ENCODE measurements at places on chromosomes 6 and 20.

DNA sequence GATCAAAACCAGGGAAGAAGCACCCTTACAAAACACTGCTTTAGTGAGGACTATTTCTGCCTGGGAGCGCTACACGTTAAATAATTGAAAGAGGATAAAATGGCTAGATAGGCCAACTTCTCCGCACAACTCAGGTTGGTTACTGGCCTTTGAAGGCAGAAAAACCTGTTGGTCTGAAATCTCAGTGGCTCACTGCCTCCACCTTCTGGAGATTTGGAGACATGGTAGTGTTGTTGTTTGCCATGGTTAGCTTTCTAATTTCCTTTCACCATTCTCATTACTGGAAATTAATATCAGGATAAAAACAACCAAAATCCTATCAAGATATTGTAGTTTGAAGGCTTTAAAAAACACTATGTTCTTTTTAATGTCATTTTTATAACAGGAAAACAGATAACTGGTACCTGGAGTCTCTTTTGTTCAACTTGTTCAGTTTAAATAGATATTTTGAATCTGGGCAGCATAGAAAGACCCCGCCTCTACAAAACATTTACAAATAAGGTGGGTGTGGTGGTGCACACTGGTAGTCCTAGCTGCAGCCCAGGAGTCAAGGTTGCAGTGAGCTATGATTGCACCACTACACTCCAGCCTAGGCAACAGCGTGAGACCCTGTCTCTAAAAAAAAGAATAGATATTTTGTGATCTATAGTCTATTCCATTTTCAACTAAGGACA is 27.5 kb upstream of the BCLAF1 start:
- peak; percentile 38 for DNase-seq

DNA sequence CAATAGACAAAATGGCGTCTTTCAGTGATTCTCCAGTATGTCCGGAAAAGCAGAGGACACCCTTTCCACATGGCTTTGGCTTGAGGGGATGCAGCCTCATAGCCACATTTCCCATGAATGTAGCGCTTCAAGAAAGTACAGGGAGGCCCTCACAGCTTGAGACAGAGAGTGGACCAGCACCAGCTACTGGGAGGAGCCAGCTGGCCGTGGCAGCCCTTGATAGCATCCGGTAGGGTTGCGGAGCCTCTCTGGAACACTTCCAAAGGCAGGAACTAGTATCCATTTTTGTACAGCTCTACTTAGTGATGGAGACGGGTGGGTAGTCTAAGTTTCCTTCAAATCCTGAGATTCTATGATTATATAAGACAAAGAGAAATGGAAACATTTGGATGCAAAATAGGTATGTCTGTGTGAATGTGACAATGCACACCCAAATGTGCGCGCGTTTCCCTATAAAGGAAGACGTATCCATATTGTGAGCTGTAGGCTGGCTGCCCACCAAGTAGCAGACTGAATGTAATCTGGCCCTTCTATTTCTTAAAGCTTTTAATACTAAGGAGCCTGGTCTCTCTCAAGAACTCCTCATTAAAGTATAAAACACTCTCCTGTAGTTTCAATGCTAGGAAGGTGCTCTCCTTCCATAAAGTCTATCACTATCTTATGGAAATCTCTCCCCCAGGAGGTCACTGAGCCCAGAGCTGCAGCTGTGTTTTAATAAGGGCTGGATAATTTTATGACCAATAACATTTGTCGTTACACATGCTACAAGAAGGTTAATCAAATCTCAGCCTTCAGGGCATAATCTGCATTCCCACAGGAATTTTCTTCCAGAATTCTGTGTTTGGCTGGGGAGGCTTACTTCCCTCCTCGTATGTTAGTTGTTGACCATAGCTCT is 74.0 kb downstream of the SOBP start:
- DNase-seq, result no peak

GRCh38 chr6:36924778-36925374 is 29.7 kb upstream of the PI16 start:
- DNase-seq, result no peak

DNA sequence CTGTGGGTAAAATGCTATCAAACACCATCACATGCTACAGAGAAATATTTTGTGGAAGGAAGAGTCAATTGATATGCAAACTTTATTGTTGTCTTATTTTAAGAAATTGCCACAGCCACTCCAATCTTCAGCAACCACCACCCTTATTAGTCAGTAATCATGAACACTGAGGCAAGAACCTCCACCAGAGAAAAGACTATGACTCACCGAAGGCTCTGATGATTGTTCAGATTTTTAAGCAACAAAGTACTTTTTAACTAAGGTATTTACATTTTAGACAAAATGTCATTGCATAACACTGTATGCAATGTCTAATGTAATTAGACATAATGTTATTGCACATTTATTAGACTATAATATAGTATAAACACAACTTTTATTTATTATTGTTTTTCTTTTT is 26.2 kb upstream of the MMP24 start:
- no peak for DNase-seq

DNA sequence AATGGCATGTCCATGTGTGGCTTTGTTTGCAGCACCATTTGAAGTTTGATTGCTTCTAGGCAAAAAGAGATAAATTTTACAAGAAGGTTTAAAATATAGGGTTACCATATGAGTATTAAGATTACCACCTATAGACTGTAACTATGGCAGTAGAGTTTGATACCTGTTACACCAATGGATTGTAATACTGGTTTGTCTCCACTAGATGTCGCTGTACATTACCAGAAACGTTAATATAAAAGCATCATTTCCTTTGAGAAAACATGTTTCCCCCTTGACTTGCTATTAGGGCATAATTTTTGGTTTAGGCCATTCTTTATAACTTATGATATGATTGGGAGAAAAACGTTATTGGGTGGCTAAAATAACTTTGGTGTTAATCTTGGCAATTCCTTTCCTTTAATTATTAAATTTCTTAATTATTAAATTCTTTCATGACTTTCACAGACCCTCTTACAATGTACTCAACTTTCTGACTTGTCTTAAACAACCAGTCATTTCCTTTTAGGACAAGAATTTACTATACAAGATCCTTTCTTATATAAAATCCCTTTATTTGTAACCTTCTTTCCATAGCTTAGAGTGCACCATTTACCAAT is 42.8 kb downstream of the HLA-DPB1 start:
- DNase-seq, result no peak

DNA sequence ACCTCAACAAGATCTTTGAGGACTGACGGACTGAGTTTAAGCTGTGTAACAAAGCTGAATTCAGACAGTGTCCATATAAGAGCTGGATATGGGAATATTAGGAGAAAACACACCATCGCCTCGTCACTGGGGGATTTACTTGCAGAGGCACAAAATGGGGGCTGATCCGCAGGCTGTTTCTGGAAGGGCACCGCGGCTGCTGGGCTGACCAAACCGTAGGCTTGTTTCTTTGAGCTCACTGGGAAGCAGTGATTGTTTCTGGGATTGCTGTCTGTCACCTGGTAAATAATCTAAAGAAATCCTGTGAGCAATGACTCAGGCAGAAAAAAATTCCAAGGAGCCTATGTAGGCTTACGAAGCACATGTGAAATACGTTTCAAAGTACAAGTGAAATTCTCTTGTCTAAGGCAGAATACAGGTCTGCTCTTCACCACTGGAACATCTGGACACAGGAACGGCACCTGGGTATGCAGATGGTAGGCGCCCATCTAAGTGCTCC is 63.9 kb upstream of the MPC1 start:
- no peak for DNase-seq

GRCh38 chr6:138383776-138384175 is 6.1 kb downstream of the SMIM28 start:
- DNase-seq, result no peak

- DNase-seq, result no peak
These were observed 177.6 kb downstream of the SASH1 start for GRCh38 chr6:148520109-148520841.

DNA sequence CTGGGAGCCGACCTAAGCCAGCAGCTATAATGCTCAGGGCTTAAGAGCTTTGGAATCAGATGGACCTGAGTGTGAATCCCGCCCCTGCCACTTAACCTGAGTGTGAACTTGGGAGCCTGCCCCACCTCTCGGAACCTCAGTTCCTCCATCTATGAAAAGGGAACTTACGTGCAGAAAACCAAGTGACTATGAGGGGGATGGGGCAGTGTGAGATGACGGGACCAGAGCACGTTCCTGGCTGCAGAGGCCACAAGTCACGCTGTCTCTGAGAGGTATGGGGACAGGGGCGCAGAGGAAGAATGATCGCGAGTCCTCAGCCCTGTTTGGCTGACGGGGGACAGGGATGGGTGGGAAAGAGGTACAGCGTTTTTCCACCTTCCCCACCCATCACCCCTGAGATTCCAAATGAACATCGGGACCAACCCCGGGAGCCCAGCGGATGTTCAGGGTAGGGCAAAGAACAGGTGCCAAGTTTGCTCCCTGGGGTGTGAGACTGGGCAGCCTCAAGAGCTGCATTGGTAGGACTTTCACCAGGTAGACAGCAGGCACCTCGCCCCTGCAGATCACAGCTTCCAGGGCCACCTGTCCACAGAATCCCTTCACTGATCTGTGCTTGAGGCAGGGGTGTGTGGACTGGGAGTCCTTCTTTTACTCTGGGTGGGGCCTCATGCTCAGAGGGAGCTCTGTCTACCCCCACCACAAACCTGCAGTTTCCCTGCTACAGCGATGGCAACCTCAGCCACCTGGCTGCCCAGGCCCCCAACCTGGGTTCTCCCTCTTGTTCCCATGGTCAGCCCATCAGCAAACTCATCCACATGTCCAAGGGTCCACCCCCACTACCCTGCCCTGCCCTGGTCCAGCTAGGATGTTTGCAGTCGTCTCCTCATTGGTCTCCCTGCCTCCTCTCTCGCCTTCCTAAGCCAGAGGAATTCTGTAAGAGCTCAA is 85.8 kb downstream of the CEBPB start:
- no peak for DNase-seq

- DNase-seq, result no peak
These were observed 55.0 kb upstream of the TCF21 start for GRCh38 chr6:133833949-133834359.

GRCh38 chr6:98498866-98499265 is 335.5 kb upstream of the POU3F2 start:
- DNase-seq, result no peak

All from neural crest cell (in vitro differentiated cells).